ENCODE measurements at places on chromosomes 7 and 10. TPM values are rescaled to one million over a fixed set of nuclear protein-coding genes. Genes with fewer than 3 reads are reported as not detected.

The ITPRID1 gene
- not detected for total RNA-seq

The OR6B1 gene
- total RNA-seq = not detected

The MAPK8 gene
- total RNA-seq = 66.6 TPM

The PLAC9 gene
- total RNA-seq = not detected

The EVX1 gene
- total RNA-seq = 0.10 TPM

The TMEM236 gene
- 0.05 TPM for total RNA-seq

The TCERG1L gene
- total RNA-seq = not detected

The ANKRD30A gene
- total RNA-seq = not detected

The FEZF1 gene
- total RNA-seq = not detected

Measured in Panc1 (cell line).